ENCODE measurements at places on chromosomes 2 and 18.

DNA sequence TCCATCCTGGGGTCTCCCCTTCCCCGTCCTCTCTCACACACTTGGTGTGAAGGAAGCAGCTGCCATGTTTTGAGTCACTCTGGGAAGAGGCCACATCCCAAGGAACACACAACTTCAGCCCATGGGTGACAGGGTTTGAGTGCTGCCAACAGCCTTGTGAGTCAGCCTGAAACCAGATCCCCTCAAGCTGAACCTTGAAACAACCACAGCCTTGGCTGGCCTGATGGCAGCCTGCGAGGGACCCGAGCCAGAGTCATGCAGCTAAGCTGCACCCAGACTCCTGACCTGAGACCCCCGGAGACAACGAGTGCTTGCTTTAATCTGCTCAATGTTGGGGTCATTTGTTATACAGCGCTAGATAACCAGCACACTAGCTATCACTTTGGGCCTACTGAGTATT, 19.3 kb upstream of the MC2R start:
- no peak for DNase-seq

- no peak for DNase-seq
Observed at GRCh38 chr18:56723068-56723467, 71.9 kb downstream of the WDR7 start.

DNA sequence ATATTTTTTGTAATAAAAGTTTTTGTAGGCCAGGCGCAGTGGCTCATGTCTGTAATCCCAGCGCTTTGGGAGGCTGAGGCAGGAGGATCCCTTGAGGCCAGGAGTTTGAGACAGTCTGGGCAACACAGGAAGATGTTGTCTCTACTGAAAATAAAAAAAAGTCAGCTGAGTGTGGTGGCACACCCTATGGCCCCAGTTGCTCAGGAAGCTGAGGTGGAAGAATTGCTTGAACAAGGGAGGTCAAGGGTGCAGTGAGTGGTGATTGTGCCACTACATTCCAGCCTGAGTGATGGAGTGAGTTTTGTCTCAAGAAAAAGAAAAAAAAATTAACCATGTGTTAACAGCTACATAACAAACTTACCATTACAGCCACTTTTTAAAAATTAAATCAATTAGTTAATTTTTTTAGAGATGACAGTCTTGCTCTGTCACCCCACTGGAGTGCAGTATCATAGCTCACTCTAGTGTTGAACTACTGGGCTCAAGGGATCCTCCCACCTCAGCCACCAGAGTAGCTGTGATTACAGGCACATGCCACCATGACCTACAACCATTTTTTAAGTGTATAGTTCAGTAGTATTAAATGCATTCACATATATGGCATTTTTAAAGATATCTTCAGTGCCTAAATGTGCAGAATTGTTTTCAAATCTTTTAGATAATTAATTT, 67.2 kb upstream of the ACYP2 start:
- DNase-seq, result no peak

DNA sequence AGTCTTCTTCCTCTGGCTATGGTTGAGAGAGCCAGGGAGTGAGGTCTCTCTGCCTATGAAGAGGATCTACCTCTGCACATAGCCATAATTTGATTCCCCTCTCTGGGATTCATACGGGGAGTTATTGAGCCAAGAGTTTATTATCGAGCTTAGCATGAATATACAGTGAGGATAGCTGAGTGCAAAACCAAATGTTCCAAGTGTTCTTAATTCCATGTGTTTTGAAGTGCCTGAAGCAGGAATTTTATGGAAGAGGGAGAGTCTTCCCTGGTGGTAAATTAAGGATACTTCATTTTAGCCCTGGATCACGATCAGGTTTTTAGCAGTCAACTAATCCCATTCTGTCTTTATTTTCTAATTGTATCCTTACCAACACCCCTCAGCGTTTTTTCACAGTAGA, 270.6 kb downstream of the C1D start:
- no peak for DNase-seq

Measured in stimulated activated CD8-positive, alpha-beta memory T cell treated with anti-CD3 and anti-CD28 coated beads, Interleukin-2, amount 100 ng/mL, for 1 hour (primary cell).